Activated CD8-positive, alpha-beta memory T cell treated with anti-CD3 and anti-CD28 coated beads for 48 hours (primary cell): ENCODE measurements at places on chromosomes 3 and 15.

- DNase-seq = no peak
Measured at GRCh38 chr3:132180337-132180791, 136.8 kb upstream of the ACP3 start.

DNA sequence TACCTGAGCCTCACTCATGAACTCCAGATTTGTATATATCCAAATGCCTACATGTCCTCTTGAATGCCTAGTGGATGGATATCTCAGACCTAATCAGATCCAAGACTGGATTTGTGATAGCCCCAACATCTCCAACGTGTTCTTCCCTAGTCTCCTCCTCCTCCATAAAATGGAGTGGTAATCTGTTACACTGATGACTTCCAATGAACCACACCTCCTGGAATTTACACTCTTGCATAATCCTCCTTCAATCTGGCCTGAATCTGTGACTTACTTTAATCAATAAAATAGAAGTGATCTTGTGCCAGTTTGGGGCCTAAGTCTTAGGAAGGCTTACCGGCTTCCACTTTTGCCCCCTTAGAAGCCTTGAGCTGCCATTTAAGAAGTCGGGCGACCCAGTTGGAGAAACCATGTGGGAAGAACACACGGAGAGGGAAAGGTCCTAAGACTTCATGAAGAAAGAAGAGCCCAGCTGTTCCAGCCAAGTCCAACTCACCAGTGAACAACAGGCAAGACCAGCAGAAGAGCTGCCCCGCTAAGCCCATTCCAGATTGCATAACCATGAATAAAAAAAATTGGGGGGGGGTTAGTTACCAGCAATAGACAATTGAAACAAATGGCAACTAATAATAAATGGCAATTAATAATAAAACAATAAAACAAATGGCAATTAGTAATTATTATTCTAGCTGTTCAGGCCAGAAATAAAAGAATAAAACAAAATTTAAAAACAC lies 164.3 kb downstream of the STT3B start:
- no peak for DNase-seq

DNA sequence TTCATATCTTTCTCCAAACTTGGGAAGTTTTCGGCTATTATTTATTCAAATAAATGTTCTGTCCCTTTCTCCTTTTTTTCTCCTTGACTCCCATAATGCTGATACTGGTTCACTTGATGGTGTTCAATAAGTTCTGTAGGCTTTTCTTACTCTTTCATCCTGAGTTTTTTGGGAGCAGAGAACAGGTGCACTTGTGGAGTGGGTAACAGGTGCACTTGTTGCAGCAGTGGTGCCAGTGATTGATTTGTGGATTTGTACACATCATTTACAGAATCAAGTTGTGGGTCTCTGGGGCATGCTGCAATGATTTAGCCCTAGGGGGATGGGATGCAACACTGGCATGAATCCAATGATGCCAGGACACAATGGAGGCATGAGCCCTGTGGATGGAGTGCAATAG lies 14.8 kb upstream of the OR5H1 start:
- no peak for DNase-seq

- DNase-seq = no peak
Measured at GRCh38 chr3:71322154-71322553, 261.4 kb downstream of the FOXP1 start.

DNA sequence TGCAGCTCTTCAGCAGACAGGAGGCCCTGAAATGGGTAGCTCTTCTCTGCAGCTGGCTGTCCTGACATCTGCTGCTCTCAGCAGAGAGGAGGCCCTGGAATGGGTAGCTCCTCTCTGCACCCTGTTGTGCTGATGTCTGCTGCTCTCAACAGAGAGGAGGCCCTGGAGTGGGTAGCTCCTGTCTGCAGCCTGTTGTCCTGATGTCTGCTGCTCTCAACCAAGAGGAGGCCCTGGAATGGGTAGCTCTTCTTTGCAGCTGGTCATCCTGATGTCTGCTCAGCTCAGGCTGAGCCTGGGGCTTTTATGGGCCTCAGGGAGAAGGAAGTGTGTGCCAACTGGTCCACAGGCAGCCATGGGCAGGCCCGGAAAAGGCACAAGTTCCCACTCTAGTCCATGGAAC lies 66.6 kb downstream of the PIK3CB start:
- no peak for DNase-seq

GRCh38 chr15:52078876-52079700 lies 33.5 kb downstream of the BCL2L10 start:
- peak; percentile 26 for DNase-seq

DNA sequence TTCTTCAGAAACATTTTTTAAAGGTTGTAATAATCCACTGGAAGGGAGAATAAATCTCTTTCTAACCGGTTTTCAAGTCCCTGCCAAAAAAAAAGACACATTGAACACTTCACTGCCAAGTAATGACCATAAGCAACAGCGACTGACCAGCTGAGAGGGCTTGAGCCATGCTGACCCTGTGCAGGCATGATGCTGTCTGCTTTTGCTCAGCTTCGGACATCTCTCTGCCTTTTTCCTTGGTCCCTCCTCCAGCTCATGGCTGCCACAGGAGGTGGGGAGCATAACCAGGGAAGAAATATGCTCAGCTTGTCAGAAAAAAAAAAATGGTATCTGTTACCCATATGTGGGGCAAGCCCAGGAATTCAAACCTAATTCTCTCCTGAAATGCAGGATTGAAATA lies 1.5 kb downstream of the IGSF10 start:
- DNase-seq = no peak

- DNase-seq = no peak
Measured at GRCh38 chr3:43191116-43191515, 85.2 kb upstream of the POMGNT2 start.

- no peak for DNase-seq
Measured at GRCh38 chr3:152713989-152714388, 120.9 kb upstream of the P2RY1 start.

DNA sequence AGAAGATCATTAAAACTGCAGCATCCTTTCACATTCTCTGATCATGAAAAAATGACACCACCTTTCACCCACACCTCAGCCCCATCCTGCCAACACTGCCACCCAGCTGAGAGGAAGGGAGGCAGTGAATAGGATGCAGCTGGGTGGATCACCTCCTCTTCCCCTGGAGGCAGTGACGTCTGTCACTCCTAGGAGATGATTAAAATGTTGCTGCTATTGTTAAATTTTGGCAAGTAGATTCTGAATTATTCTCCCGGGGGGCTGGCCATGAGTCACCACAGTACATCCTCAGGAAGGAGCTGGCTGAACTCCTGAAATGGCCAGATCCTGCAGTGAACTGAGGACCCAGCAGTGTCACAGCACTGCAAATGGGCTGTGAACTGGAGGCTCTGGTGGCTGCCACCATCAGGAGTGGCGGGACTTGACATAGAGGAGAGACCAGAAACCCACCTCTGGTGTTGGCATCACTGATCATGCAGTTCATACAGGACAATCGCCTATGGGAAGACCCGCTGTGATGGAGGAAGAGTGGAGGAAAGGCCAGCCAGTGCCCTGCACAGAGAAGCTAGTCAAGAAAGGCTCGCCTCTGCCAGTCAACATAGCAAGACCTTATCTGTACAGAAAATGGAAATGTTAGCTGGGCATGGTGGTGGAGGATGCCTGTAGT lies 199.1 kb downstream of the FAM43A start:
- no peak for DNase-seq

GRCh38 chr3:33911525-33912322 lies 113.3 kb downstream of the PDCD6IP start:
- DNase-seq = no peak

GRCh38 chr3:196868297-196868661 lies 559 bp downstream of the SENP5 start:
- no peak for DNase-seq

DNA sequence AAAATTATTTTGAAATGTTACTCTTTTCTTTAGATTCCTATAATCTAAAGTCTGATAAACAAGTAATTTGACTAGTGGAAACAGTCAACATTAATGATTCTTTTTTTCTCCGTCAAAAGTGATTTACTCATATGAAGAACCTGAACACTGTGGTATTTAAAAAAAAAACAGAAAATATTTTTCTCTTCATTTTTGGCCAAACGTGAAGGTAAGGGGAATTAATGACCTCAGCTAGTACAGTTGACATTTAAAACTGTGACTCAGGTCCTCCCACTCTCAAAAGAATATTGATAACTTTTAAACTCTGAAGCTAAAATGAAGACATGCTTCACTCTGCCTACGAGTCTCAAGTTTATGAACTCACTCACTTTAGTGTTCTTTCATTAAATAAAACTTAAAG lies 34.5 kb downstream of the TIGIT start:
- no peak for DNase-seq

DNA sequence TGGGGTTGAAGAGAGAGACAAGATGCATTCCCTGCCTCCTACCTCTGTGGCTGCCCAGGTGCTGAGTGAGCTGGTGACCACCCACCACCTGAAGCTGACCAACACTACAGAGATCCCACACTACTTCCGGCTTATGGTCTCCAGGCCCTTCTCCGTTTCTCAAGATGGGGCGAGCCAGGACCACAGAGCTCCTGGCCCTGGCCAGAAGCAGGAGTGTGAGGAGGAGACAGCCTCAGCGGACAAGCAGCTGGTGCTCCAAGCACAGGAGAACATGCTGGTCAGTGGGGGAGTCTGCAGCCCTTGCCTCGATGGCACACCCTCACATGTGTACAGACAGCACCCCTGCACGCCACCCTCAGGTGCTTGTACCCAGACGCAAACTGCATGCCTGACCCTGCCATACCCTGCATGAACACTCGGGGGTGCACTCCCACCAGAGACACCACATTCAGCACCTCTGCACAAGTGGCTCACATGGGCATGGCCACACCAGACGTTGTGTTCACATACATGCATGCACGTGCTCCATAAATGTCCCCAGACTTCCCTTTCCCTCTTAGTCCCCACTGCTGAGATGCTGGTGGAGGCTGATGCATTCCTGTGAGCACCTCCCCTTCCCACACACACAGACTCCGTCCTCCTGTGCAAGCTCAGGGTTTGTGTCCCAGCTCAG lies 19.0 kb downstream of the ACAA1 start:
- DNase-seq = peak; percentile 51

GRCh38 chr3:195111319-195111705 lies 159.6 kb downstream of the XXYLT1 start:
- no peak for DNase-seq

DNA sequence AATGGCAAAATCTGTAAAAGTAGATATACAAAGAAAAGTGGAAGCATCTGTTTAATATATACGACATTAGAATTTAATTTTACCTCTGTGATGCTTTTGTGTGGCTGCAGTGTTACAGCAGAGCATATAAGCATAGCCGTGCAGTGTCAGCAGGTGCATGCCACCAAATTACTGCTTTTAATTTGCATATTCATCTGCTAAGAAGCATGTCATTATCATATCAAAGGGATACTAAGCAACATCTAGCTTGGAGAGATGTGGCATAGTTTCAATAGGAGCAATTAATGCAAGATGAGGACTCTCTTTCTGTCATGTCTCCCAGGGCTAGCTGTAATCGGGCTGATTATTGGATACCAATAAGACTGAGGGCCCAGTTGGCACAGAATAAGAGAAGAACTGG lies 214.4 kb upstream of the SOX2 start:
- no peak for DNase-seq

GRCh38 chr3:23926246-23926645 lies 9.3 kb downstream of the RPL15 start:
- no peak for DNase-seq

GRCh38 chr15:100558771-100559254 lies 30.1 kb upstream of the CERS3 start:
- no peak for DNase-seq

GRCh38 chr3:66037330-66037985 lies 1.3 kb downstream of the MAGI1 start:
- DNase-seq = no peak

- DNase-seq = no peak
Measured at GRCh38 chr3:104279617-104280016, 1087.1 kb upstream of the ALCAM start.

DNA sequence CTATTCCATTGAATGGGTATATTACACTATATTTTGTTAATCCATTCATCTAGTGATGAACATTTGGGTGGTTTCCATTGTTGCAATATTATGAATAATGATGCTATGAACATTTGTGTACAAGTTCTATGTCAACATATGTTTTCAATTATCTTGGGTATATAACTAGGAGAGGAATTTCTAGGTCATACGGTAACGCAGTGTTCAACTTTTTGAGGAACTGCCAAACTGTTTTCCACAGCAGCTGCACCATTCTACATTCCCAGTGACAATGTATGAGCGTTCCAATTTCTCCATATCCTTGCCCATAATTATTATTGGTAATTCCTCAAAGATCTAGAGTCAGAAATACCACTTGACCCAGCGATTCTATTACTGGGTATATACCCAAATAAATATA lies 24.1 kb upstream of the RORA start:
- DNase-seq = no peak

- DNase-seq = no peak
Measured at GRCh38 chr3:52428151-52429005, 16.5 kb downstream of the SEMA3G start.

DNA sequence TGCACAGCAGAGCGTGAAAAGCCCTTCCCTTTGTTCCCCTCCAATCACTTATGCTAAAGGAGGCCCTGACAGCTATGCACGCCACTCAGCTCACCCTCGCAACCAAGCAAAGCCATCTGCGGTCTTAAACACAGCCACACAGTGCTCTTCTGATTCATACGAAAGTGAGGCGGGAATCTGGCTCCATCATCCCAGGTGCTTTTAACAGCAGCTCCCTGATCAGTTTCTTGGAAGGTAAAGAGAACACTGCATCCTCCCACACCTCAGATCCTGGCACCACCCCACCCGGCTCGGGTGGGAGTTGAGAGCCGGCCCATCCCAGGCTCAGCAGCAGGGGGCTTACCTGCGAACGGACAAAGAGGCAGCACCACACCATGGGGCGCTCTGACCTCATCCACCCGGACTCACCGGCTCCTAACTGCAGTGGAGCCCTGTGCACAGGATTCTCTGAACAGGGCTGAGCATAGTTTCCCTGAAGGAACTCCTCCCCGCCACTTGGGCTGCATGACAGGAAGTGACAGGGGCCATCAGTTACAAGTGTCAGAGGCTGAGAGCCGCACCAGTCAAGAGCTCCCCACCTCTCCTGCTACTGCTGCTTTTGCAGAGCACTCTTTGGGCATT lies 114.3 kb upstream of the ARHGEF3 start:
- DNase-seq = peak; percentile 54

DNA sequence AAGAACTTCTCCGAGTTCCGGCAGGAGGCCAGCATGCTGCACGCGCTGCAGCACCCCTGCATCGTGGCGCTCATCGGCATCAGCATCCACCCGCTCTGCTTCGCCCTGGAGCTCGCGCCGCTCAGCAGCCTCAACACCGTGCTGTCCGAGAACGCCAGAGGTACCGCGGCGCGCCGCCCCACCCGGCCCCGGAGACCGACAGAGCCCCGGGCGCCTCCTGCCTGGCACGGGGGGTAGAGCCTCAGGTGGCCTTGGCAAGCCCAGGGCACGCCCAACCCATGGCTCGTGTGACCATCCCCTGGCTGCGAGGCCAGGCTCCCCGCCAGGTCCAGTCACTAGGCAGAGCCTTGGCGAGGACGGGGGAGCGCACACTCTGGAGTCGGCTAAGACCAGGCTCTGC lies 134.1 kb downstream of the LRRK1 start:
- no peak for DNase-seq

DNA sequence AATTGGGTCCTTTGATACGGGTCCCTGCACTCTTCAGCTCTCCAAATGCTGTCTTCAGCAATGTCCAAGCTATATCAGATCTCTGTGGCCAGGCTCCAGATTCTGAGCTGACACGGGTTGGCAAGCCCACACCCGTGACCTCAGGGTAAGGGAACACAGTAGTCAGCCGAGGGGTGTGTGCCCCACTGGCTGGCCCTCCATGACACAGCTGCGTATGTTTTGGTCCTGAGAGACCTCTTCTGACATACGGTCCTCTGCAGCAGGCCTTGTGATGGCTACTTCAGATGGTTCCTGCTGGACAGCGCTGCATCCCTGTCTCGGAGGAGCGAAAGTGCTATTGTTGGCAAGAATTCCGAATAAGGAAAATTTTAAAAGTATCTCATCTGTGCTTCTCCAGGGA lies 85.2 kb upstream of the ADAMTS17 start:
- DNase-seq = no peak
